SW480 (cell line): ENCODE measurements at places on chromosomes 7 and 10.

DNA sequence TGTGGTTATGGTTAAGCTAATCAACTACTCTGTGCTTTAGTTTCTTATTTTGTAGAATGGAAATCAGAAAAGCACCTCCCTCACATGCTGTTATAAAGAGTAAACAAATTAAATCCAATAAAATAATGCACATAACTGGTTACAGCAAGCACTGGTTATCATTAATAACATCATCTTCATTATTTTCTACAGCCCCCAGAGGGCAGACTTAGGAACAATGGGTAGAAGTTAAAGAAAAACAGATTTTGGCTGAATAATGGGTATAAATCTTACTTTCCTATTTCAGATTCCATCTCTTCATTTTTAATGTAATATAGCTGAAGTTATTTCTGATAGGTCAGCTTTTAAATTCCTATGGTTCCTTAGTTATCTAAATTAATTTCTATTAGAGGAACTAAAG lies 126.5 kb downstream of the DOCK4 start:
- DNase-seq: no peak

GRCh38 chr10:12194752-12195271 lies 879 bp downstream of the NUDT5 start:
- no peak for DNase-seq

DNA sequence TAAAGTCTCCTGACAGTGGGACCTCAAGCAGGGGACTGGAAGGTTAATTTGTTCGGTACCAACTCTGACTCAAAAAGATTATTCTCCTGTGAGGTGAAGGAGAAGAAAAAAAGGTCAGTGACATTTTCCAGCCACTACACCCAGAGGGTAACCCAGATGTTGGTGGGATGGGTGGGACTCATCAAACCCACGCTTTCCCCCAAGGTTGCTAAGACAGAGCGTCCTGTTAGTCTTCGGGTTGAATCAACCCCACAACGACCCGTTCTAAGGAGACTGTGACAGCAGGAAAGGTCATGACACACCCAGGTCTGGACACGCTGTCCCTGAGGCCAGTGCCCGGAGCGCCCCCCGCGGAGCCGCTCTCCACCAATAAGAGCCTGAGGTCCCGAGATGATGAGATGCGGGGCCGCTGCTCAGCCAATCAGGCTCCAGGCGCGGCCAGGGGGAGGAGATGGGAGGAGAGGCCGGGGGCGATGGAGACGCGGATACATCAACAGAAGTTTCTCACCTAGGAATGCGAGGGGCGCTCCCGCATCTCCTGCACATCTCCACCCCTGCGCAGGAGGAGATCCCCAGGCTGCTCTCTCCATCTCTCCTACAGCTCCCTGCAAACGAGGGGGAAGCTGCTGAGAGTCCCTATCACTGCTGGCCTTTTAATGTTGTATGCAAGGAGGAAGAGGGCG lies at the start of gene WNT16:
Gene WNT16, plus strand, starts transcription at position 493 of the 683 bp plus-strand sequence. CDS start 293 bp downstream, outside the sequence.
- DNase-seq: no peak

DNA sequence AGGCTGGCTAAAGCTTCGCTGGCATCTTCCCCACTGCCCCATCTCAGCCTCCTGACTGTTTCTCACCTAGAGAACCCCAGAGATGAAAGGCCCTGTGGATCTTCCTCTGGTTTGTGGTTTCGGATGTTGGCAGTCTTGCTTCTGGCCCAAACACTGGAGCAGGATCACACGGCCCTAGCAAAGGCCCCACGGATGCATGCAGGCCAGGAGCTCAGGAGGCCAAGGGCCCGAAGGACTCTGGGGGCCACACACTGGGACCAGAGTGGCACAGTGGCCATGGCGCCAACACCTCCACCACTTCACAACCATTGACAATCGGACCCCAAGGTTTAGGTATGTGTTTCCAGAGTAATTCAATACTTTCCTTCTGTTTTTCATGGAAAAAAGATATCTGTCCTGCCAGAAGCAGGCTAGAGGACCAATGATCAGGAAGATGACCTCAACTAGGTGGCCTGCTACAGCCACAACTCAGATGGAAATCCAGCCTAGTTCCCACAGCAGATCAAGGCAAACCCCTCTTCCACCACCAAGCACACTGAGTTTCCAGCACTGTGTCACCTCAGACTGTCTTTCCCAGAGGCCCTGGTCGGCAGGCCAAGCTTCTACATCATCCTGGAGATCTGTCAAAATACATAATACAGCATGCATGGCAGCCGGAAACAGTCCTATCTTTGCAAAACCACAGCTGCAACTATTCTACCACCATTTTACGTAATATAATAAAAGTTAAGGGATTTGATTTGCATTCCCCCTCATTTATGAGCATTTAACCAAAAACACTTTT lies 53.0 kb downstream of the CTBP2 start:
- no peak for DNase-seq

GRCh38 chr7:94442639-94443038 lies 47.9 kb downstream of the COL1A2 start:
- DNase-seq: no peak

DNA sequence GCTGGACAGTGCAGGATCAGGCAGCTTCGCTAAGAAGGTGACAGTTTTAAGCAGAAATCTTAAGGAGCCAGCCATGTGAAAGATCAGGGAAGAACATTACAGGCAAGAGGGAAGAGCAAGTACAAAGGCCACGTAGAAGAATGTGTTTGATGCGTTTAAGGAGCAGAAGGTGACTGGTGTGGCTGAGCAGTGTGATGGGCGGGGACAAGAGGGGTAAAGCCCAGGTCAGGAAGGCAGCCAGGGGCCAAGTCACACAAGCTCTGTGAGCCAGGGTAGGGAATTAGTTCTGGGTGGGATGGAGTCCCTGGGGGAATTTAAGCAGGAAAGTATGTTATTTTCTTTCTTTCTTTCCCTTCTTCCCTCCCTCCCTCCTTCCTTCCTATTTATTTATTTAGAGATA lies 166.9 kb downstream of the SH3PXD2A start:
- no peak for DNase-seq

DNA sequence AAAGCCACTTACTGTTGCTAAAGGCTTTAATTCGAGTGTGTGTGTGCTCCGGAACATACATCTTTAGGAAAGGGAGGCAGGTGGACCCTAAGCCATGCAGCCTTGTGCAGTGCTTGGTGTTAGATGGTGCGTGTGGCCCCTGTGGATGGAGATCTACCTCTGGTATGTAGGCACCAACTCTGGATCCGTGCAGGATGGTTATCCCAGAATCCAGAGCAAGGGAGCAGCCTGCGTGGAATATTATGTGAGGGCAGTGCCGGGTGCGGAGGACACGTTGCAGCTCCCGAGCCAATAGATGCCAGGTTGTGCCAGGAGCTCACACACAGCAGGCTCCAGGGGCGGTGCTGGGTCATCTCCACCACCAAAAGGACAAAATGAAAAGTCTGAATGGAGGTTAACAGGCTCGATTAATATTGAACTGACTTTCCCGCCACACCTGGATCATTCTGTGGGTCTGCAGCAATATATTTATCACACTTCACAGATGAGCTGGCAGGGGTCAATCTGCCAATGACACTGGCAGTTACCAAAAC lies 143.0 kb upstream of the NPS start:
- DNase-seq: no peak

- DNase-seq: no peak
Observed at GRCh38 chr10:60140651-60141632, 234.6 kb upstream of the CCDC6 start.
